ENCODE measurements at places on chromosomes 4 and X.

DNA sequence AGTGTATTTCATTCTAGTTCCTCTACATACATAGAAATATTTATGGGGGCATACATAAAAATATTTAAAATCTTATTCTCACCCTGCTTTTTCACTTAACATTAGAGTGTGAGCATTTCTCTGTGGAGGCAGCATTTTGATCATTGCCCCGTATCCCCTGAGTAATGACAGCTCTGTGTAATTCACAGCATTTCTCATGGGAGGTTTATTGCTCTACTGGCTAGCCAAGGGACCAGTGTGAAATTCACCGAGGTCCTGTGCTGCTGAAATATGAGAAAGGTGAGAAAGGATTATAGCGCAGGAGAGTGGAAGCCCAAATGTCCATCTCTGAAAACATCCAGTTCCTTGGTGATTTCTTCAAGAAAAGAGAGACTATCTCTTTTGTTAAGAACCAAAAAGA is 22.9 kb downstream of the PDGFC start:
- DNase-seq, result no peak

GRCh38 chrX:30649859-30650258 is 3.4 kb upstream of the GK start:
- peak; percentile 63 for DNase-seq

DNA sequence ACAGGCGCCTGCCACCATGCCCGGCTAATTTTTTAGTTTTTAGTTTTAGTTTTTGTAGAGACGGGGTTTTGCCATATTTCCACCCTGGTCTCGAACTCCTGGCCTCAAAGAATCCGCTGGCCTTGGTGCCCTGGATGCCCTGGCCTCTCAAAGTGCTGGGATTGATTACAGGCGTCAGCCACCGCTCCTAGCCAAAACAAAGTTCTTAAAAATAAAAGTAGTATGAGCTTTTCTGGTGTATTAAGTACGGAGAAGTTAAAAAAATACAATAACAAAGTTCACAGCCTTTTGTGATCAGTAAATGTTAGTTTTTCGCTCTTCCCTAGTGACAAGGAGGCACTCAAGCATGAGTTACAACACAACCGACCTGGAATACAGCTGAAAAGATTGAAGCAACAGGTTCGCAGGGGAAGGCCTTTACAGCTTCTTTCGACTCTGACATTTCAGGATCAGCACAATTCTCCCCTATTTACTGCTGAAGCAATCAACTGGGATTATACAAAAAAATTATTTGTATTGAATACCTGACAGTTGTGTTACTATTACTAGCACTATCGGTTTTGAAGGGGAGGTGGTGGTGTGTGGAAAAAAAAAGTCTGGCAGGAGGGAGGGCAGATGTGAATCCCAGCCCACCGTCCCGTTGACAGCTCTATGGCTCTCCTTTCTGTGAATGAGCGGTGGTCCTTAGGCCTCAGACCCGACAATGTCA is 893 bp upstream of the METAP1 start:
- DNase-seq, result no peak

DNA sequence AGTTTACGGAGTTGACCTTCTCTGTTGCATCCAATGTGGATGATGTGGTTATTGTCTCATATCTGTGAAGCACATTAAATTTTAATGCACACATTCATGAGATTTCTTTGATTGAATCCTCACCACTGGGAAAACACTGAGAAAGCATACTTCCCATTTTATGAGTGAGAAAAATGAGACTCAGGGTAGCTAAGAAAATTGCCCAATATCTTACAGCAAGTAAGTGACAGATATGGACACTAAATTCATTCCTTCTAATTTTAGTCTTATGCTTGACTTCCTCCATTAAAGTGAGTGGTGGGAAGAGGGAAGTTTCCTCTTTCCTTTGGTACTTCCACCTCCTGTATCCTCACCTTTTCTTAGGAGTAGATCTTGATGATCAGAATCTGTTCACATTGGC is 504.8 kb upstream of the BOD1L1 start:
- no peak for DNase-seq

DNA sequence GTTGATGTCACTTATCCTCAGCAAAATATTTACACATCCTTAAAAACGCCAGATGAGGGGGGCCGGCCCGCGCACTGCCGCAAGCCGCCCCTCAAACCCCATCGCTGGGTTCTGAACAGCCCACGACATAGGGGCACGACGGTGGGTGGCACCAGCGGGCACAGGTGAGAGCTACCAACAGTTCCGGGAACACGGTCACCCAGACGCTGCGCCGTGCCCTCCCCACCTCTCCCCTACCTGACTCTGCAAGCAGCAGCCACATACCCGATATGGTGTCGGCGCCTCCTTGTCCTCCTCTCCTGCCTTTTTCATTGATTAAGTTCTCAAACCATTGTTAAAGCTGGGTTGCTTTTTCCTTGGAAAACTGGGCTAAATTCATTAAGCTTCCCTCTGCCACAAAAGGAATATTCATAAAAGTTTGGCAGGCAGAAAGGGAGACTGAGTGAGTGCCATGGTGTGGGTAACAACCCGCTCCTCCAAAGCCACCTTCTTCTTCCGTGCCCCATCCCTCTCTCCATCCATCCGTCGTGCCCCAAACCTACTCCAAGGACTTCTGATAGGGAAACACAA is 1.4 kb downstream of the RAI2 start:
- no peak for DNase-seq

DNA sequence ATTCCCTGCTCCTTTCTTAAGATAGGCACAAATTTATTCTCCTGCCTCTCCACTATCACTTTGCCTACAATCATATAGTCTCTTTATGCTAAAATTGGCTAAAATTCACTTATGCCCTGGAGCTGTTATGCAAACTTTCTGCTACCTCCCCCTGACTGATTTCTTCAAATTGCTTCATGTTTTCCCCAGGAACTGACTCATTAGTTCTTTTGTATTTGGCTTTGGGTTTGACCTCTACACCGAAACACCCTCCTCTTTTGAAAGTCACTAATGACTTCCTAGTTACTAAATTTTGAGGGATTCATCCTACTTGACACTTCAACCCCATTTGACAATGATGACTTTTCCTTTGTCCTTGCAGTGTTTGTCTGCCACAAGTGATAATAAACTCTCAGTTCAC is 222.6 kb downstream of the NDST4 start:
- no peak for DNase-seq

GRCh38 chr4:72959411-72959810 is 110.1 kb downstream of the COX18 start:
- DNase-seq, result no peak

DNA sequence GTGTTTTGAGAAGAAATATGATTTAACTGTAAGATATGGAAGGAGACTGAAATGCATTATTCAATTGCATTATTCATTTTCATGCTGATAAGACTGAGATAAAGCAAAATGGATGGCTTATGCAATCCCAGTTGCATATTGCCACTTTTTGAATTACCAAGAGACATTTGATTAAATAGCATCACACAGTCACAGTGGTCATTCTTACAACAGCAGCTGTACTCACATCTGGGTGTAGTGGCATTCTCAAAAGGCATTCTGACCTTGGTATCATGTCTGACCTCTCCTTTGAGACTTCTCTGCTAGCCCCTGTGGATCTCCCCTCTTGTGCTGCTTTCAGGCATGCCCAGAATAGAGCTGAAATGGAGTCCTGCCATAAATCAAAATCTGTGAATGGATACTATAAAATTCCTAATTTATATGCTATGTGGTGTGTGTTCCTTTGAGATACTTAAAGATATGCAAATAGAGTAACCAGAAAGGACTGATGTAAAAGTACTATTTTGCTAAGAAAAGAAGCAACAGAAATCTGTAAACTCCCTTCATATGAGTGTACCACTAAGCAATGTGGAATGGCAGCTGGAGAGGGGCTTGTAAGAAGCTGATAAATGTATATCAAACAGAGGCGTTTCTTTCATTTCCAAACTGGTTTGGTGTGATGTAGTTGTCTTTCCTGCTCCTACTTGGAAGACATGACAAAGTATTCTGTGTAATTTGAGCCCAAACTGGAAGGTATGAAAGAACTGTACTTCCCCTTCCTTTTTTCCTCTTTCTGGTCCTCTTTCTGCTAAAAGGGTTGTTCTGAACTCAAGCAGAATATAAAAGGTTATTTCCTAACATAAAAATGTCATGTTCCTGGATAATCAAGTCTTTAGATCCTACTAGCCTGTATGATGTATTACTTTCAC is 25.4 kb upstream of the METAP1 start:
- DNase-seq, result no peak

- no peak for DNase-seq
These were observed 2.6 kb downstream of the ARHGAP24 start for GRCh38 chr4:85477534-85477933.

- no peak for DNase-seq
These were observed 469.2 kb upstream of the DIPK2B start for GRCh38 chrX:45669715-45670340.

- no peak for DNase-seq
These were observed 104.7 kb downstream of the PRRG1 start for GRCh38 chrX:37453821-37454220.

DNA sequence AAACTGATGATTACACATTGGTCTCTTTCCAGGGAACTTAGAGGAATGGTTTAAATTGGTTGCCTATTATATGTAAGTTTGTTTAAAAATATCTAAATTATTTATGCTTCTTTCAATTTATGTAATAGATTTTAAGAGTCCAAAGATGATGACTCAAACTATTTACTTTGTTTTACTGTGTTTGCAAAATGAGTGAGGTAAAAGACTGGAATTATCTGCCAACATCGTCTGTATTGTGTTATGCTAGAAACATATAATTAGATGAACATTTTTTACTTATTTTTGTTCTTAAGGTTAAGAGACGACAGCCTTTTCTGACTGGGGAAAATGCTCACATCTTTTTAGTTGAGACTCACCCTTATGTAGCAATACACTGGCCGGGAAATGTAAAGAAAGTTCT is 51.1 kb upstream of the SYTL5 start:
- DNase-seq, result no peak

DNA sequence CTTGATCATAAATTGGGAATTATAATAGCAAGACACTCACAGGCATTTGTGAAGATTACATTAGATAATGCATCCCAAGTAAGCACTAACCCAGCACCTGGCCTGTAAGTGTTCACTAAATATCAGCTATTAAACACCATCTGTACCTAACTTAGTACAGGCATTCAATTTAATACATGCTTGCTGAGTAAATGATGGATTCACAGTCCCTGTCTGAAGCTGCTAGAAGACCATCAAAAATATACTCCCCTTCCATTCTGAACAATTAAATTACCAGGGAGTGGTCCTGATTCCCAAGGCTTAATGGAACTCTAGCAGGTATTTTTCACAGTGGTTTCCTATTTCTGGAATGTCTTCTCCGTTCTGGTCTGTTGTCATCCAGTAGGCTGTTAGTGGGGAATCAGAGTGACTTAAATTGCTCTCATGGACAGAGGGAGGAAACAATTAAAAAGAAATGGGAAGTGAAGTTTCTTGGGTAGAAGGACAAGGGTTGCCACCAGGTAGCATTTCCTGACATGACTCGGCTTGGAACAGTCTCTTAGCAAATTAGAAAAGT is 233.9 kb downstream of the PTTG2 start:
- no peak for DNase-seq

GRCh38 chr4:159979953-159980352 is 877.1 kb downstream of the RAPGEF2 start:
- no peak for DNase-seq

- DNase-seq, result no peak
These were observed 31.3 kb downstream of the TRIML2 start for GRCh38 chr4:188078116-188078515.

- DNase-seq, result no peak
These were observed 84.3 kb upstream of the PSAPL1 start for GRCh38 chr4:7518871-7519637.

DNA sequence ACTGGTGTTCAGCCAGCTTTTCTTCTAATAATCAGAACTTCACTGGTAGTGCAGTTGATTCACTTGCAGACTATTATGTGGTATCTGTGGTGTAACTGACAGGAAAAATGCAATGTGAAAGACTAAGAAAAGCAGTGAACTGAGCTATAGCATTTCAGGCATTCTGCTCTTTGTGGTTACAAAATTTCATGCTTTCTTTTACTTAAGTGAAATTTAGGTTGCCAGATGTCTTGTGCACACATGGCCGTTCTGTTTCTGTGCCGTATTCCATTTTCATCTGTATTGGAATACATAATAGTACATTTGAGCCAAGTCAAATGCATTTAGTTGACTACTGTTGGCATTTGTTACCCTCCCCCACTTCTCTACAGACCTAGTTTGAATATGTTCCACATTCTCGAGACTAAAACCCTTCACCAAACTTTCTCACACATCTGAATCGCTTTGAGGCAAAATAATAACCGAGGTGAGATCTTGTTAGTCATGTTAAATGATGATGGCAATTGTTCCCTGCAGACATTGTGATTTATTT is 8.2 kb downstream of the RTL3 start:
- DNase-seq, result no peak

DNA sequence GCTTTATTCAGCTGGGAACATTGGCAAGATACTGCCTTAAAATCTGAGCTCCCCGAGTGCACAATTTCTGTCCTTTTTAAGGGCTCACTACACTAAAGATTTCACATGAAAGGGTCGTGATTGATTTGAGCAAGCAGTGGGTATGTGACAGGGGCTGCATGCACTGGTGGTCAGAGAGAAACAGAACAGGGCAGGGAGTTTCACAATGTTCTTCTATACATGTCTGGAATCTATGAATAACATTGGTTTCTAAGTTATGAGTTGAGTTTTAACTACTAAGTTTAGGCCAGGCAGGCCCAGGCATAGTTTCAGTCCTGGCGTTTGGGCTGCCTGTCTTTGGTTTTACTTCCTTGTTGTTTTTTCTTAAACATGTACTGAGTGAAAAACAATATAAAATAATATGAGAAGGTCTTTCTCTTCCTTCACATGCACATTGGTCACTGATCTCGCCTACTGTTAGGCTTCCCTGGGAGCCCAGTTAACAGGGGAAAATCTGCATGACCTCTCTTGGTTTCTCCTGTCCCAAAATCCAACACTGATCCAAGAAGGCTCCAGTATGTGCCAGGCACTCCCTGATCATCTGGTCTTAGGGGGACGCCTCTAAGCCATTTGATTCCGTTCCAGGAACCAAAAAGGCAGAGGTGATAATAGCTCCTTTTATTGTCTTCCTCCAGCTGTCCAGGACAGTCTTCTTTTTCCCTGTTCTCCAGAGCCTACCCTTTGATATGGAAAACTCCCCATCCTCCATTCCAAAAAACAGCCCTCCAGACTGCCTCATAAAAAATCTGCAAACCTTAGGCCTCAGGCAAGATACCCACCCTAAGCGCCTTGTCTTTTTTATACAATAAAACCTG is at the start of gene UGT2B17:
Gene UGT2B17, minus strand, starts transcription at position 51 of the 854 bp plus-strand sequence. CDS start 7,838 bp downstream, outside the sequence.
- DNase-seq, result no peak

GRCh38 chr4:165604181-165604580 is 225.4 kb downstream of the CPE start:
- no peak for DNase-seq

- no peak for DNase-seq
These were observed 134.3 kb upstream of the AP1S2 start for GRCh38 chrX:15988661-15989603.

- no peak for DNase-seq
These were observed 355.7 kb upstream of the NOCT start for GRCh38 chr4:138659812-138660316.

DNA sequence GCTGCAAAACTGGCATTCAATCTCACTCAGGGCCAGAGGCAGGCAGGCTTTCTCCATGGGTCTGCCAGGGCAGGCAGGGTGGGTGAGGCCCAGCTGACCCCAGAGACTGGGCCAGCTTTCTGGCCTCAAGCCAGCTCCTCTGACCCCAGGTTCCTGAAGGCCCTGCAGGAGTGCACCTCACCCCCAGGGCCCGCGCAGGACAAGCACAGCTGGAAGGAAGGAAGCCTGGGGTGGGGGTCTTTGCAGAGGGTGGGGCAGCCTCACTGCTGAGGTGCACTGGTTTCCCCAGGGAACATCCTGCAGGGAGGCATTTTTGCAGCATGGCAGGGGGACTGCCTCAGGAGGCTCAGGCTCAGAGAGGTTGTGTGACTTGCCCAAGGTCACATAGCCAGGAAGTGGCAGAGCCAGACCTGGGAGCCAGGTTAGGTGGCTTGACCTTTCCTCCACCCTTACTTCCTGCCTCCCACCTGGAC is 31.5 kb upstream of the AFAP1 start:
- no peak for DNase-seq

Data from PC-9 (cell line).